ENCODE measurements at places on chromosomes 7 and 10.

DNA sequence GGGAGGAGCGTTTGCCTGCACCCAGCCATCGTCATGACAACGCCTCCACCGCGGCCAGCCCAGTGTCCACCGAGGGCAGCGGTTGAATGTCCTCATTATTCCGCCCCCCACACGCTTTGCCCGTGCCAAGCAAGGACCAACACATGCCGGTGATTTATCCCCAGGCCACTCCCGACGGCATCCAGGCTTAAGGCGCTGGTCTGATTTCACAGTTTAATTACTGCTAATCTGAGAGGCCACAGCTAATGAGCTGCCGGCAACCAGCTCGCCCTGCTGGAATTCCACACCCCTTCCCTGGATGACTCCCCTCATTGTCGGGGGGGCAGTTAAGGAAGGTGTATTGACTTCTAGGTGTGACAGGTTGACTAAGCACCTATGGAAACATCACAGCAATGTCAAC lies 432.3 kb downstream of the DNAJB6 start:
- DNase-seq, result no peak

GRCh38 chr10:29007748-29008610 lies 280.9 kb upstream of the LYZL1 start:
- DNase-seq, result no peak

GRCh38 chr7:99997545-99998137 lies 17.8 kb upstream of the ZKSCAN1 start:
- DNase-seq, result peak; percentile 66

DNA sequence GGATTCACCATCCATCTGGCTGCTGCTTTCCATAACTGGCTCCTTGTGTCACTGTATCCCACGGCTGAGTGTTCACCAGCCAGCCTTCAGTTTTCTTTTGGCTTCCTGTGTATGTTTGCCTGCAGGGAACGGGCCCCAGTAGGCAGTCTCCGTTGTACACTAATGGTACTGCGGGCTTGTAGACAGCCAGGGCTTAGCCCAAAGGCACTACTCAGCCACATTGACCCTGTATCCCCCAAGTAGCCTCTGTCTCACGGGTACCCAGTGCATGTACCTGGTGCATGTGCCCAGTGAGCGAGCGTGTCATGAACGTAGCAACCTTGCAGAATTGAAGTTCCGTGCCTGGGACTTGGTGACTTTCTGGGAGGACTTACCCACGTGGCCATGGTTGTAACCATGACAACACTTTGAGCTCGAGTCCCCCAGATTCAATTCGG lies 6.1 kb downstream of the PFKFB3 start:
- no peak for DNase-seq

DNA sequence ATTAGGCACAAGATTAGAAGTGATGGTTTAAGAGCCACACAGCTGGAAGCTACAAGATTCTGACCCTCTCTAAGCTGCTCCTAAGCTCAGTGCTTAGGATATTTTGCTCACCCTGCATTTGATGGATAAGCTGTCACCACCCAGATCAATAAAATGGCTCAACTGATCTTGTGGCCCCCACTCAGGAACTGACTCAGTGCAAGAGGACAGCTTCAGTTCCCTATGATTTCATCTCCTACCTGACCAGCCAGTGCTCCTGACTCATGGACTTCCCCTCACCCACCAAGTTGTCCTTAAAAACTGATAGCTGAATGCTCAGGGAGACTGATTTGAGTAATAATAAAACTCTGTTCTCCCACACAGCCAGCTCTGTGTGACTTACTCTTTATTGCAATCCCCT lies 833.8 kb downstream of the GRID1 start:
- DNase-seq, result no peak

DNA sequence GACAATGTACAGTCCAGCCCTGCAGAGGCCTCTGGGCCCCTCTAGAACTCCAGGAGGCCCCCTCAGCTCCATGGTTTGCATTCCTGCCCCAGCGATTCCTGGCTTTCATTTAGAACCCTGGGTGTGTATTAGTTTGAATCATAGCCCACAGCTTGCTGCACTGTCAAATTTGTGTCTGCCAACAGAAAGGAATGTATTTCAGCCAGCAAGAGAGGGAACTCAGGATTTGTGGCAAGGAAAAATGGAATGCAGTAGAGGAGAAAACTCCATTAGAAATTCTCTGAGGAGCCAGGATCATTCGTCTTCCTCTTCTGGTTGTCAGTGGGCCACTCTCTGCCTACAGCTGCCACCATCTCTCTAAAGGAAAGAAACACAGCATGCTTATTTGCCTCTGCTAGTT lies 27.9 kb upstream of the WDR11 start:
- DNase-seq, result no peak

GRCh38 chr7:51075681-51076580 lies 240.7 kb downstream of the COBL start:
- DNase-seq, result no peak

- peak; percentile 55 for DNase-seq
Measured at GRCh38 chr10:132836832-132837540, 51.0 kb upstream of the NKX6-2 start.

DNA sequence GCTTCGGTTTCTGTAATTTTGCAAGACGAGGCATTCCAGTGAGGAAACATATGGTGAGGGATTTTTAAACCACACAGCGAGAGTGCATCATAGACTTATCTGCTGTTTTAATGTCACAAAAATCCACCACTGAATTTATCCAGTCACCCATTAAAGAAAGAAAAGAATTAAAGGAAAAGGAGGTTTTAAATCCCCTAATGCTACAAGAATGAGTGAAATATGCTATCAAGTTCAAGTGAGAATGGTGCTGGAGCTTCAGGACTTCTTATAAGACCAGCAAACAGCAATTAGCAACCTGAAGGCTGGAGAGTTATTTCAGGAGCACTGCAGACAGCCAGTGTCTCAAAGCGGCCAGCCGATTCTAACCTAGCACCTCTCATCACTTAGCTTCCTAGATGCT lies 439.1 kb upstream of the MGMT start:
- no peak for DNase-seq

DNA sequence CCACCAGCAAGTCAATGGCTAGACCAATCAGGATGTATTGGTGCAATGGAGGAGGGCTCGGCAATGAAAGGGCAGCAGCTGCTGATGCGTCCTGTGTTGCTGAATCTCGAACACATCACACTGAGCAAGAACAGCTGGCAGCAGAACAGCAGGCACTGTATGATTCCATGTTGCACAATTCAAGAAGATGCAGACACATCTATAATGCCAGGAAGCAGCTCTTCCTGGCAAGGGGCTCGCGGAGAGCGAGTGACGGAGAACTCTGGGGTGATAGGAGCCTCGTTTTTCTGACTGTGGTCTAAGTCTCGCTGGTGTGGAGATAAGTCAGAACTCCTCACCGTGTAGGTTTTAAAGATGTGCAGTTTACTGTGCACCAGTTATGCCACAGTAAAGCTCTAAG lies 24.8 kb upstream of the PFKP start:
- no peak for DNase-seq

- no peak for DNase-seq
Measured at GRCh38 chr10:4683838-4684237, 142.2 kb upstream of the AKR1E2 start.

GRCh38 chr7:151754142-151754590 lies 122.7 kb downstream of the PRKAG2 start:
- DNase-seq, result peak; percentile 28

DNA sequence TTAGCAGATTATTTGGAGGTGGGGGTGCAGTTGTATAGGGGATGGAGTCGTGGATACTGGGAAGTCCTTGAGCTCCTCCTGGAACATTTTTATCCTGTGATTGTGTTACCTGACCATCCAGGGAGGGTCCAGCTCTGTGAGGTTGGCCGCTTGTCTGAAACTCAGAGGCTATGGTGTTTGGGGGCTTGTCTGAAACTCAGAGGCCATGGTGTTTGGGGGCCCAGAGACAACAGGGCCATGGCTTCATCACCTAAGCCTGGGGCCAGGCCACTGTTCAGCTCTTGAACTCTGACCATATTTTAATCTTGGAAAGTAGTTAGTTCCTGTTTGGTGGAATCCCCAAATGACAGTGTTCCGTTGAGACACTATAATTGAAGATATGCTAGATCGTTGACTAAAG lies 66.1 kb downstream of the TRRAP start:
- no peak for DNase-seq

GRCh38 chr10:127757033-127757432 lies 20.0 kb downstream of the FOXI2 start:
- DNase-seq, result no peak

All from stimulated activated CD4-positive, alpha-beta T cell treated with anti-CD3 and anti-CD28 coated beads, Interleukin-2, amount 100 ng/mL, for 24 hours (primary cell).